DMS153 (cell line): ENCODE measurements at places on chromosomes 16 and 17.
A peak's percentile ranks its signal among the peaks of the same experiment; 100 is the strongest.

- no peak for DNase-seq
Observed at GRCh38 chr16:85005285-85006069, 5.9 kb downstream of the ZDHHC7 start.

- no peak for DNase-seq
Observed at GRCh38 chr16:79856581-79856980, 256.0 kb upstream of the MAF start.

GRCh38 chr17:14047591-14047990 lies 21.7 kb upstream of the COX10 start:
- no peak for DNase-seq

GRCh38 chr17:29176558-29177351 lies 3.4 kb downstream of the MYO18A start:
- DNase-seq: peak; percentile 53

GRCh38 chr17:65556014-65556909 lies 5.2 kb downstream of the AXIN2 start:
- DNase-seq: peak; percentile 10

DNA sequence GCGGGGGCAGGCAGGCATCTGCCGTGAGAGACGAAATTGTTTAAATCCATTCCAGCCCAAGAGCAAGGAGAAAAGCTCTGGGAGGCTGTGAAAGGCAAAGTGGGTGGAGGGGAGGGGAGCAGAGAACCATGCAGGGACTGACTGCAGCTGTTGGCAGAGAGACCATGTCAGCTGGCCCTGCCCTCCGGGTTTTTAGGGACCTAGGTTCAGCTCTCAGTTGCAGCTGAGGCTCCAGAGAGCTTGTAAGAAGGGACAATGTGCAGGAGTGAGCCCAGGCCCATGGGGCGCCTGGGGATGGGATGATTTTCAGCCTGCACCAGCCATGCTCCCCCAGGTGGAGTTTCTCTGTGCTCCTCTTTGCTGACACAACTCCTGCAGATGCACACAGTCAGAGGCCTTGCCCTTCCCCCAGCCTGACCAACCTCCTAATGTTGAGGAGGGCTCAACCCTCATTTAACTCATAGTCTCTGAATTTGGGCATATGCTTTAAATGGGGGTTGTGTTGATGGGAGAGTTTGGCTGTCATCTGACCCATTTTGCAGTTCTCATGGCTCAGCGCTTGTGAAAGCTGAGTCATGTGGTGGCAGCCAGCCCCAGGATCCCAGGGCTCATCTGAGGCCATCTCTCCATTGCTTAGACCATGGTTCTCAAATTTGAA lies 70.9 kb downstream of the PLXDC1 start:
- DNase-seq: no peak

DNA sequence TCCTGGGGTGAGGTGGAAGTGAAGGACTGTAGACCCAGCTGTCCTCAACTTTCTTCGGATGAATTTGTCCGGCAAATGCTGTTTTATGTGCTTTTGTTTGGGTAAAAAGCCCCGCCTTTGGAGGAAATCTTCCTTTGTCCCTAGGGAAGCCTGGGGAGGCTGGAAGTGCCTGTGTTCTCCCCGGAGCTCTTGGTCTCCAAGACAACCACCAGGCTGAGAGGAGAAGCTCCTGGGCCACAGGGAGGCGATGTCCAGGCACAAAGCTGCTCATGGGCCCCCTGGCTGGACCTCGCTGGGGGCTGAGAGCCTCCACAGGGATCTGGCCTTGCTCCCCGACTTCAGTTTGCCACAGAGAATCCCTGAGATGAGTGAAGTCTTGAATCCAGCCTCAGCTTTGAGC lies 293.1 kb upstream of the N4BP1 start:
- no peak for DNase-seq
